Muscle of back (tissue), 13 donors: ENCODE measurements at places on chromosomes 3 and 15. TPM values are rescaled to one million over a fixed set of nuclear protein-coding genes. Genes with fewer than 3 reads are reported as not detected.

Gene TRMT10C
- polyA plus RNA-seq, result 27.7 TPM

DNA sequence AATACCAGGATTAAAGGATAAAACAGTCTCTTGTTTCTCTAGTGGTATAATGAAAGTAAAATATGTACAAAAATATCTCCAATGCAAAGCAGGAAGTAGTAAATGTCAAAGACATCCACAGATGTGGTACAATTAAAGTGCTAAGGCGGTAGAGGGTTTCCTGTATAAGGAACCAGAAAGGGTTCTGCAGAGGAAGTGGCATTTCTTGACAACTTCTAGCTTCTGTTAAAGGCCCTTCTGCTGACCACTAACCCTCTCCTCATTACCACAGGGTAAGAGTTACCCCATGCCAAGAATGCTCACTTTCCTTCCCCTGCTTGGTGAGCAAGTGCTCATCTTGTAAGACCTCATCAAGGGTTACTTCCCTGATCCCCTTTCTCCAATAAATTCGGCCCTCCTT is 883.6 kb upstream of the NR2F2 start:
- no peak for DNase-seq

DNA sequence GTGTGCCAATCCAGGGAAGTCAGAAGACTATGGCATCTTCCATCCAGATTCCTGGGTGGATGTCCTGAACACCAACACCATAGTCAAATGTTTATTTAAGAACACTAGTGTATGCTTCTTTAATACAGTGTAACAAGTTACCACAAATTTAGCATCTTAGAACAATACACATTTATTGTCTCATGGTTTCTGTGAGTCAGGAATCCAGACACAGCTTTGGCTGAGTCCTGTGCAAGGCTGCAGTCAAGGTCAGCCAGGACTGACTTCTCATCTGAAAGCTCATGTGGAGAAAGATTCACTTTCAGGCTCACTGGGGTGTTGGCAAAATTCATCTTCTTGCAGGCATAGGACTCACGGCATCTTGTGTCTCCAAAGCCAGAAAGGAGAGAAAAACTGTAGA is 143.4 kb downstream of the ANXA2 start:
- no peak for DNase-seq

GRCh38 chr3:171056528-171056927 is 30.0 kb upstream of the SLC2A2 start:
- no peak for DNase-seq

Gene DPPA4
- polyA plus RNA-seq, result 2.3 TPM

GRCh38 chr3:73234354-73235014 is 173.0 kb downstream of the EBLN2 start:
- no peak for DNase-seq

- DNase-seq, result no peak
Observed at GRCh38 chr3:66555214-66555844, 54.5 kb upstream of the LRIG1 start.

Gene AMIGO3
- polyA plus RNA-seq, result 2.8 TPM

GRCh38 chr3:142940000-142940399 is 23.5 kb downstream of the PAQR9 start:
- no peak for DNase-seq

DNA sequence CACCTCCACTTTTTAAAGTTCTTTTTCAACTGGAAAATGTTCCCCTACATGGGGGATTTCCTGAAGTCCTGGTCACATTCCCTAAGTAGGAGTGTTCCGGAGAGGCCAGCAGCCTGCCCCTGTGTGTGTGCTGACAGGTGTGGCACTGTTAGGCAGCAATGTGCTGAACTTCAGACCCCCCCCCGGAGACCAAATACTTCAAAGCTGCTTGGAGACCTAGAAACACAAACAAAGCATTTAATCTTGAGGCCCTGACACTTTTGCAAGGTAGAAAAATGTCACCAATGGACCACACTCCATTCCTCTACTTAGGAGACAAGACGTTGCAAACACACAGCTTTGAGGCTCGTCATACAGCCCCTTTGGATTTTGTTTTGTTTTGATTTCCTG is 259.6 kb upstream of the CTNNB1 start:
- DNase-seq, result no peak

DNA sequence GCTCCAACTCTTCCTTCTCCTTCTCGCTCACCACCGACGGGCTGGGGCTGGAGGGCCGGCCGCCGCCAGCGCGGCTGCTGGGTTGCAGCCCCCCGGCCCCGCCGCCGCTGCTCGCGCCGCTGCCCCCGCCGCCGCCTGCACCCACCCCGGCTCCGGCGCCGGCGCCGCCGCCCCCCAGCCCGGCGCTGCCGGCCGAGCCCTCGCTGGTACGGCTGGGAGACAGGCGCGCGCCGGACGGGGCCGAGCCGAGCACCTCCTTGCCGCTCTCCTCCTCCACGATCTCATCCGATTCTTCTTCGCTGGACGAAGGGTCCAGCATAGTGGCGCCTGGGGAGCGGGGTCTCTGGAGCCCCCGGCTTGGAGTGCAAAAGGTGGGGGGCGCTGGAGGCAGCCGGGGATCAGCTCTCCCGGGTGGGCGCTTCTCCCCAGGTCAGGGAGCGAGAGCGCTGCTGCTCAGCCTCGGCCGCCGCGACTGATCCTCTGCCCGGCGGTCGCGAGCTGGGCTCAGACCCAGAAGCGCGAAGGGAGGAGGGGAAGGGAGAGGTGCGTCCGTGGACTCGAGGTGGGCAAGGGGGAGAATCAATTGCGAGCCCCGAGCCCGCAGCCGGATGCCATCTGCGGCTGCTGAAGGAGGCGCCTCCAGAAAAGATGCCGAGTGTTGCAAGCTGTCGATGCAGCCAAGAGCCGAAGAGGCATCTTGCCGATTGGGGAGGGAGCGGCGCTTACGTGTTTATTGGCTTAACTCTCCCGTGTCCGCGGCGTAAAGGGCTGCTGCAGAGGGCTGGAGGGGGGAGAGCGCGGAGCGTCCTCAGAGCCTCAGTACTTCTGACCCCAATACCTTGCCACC is at the start of gene CADPS:
Gene CADPS (minus strand): TSS at position 706 of the 847 bp plus-strand sequence. CDS start 387 bp downstream, at position 319.
- DNase-seq, result peak; percentile 23

Gene PRTG
- polyA plus RNA-seq, result 3.3 TPM

DNA sequence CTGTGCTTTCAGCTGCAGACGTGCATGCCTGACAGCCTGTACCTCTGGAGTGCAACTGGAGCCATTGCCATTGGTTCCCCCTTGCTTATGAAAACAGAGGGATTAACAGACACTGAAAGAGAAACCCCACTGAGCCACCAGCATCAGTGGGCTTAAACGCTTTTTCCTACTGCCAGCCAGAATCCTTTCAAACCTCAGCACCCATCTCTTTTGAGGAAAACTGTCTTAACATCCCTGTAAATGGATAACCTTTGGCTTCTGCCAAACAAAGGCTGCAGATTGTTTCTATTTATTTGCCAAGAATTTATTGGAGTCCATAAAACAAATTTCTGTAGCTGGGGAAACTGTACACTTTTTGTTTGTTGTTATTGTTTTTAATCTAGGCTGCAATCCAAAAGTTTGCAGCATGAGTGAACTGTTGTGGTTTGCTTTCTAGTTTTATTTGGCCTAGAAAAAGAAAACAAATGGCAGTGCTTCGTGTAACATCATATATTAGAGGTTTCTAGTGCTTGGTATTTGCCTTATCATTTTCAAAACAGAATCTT is 369.2 kb upstream of the IL12A start:
- DNase-seq, result peak; percentile 43

Gene CCR9
- not detected for polyA plus RNA-seq

GRCh38 chr3:52891615-52892081 is 5.7 kb downstream of the STIMATE start:
- DNase-seq, result peak; percentile 38

DNA sequence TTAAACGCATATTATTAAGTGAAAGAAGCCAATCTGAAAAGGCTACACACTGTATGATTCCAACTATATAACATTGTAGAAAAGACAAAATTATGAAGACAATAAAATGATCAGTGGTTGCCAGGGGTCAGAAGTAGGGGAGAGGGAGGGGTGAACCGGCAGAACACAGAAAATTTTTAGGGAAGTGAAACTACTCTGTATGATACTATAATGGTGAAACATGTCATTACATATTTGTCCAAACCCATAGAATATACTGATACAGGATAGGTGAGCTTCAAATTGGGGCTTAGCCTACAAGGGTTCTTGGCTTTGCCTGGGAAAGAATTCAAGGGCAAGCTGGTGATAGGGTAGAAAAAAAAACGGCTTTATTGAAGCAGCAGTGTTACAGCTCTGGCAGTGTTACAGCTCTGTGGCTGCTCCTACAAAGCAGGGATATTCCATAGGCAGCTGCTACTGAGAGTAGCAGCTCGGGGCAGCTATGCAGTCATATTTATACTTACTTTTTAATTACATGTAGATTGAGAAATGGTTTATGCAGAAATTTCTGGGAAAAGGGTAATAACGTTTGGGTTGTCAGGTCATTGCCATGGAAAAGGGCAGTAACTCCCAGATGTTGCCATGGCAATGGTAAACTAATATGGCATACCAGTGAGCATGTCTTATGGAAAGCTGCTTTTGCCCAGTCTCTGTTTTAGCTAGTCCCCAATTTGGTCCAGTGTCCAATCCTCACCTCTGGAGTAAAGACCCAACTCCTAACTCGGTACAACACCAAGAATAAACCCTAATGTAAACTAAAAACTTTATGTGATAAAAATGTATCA is 125.1 kb upstream of the SLC25A36 start:
- DNase-seq, result peak; percentile 13

GRCh38 chr15:72269739-72270138 is 2.6 kb downstream of the PARP6 start:
- no peak for DNase-seq

DNA sequence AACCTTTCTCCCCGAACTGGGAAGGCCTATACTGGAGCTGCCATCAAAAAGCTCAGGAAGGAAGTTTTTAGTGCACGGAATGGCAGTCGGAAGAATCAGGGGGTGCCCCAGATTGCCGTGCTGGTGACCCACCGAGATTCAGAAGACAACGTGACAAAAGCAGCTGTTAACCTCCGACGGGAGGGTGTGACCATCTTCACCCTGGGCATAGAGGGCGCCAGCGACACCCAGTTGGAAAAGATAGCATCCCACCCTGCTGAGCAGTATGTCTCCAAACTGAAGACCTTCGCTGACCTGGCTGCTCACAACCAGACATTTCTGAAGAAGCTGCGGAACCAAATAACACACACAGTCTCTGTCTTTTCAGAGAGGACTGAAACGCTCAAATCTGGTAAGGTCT is 48.2 kb downstream of the COL6A6 start:
- no peak for DNase-seq

- peak; percentile 79 for DNase-seq
Observed at GRCh38 chr3:72888546-72889309, 882 bp downstream of the GXYLT2 start.

Gene SRGAP3
- 21.9 TPM for polyA plus RNA-seq

Gene SYNPR
- 0.25 TPM for polyA plus RNA-seq

DNA sequence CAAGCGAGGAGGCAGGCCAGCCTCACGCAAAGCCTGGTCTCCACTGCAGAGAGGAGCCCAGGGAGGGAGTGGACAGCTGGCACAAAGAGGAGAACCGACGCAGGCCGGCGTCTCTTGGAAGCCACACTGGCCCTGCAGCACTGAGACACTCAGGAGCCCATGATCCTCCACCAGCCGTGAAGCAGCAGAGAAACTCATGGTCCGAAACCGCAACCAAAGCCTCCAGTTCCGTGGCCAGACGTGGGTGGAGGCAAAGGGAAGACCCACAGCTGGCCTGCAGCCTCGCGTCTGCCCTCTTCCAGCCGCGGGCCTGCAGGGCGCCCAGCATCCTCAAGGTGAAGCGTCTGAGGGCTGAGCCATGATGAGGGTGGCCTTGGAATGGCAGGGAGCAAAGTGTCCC is 62.2 kb upstream of the SEC61A1 start:
- DNase-seq, result no peak

DNA sequence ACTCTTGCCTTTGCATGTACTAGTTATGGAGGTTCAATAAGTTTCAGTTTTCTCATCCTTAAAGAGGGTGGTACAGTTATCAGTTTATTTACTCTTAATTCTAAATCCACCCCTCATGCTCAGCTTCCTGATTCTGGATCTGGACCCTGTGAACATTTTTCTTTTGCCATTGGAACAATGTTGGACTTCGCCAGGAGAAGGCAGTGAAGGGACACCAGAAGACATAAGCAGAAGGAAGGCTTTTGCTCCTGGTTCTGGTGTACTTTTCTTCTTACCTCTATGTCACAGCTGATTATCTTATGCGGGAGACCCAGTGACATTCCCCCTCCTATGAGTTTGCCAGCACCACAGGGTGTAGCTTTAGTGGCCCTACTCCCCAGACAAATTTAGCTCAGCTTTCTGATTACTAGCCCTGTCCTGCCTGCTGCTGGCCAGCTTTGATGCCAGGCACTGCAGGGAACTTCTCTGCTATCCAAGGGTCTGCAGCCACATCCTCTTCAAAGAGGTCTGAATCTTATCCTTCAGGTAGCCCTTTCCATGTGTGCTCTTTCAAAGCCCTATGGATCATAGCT is 466.3 kb upstream of the EPHA3 start:
- no peak for DNase-seq

Gene SPESP1
- 2.7 TPM for polyA plus RNA-seq

GRCh38 chr3:67076607-67077006 is 78.5 kb downstream of the KBTBD8 start:
- DNase-seq, result no peak

- no peak for DNase-seq
Observed at GRCh38 chr3:99781761-99782160, 35.9 kb upstream of the CMSS1 start.

DNA sequence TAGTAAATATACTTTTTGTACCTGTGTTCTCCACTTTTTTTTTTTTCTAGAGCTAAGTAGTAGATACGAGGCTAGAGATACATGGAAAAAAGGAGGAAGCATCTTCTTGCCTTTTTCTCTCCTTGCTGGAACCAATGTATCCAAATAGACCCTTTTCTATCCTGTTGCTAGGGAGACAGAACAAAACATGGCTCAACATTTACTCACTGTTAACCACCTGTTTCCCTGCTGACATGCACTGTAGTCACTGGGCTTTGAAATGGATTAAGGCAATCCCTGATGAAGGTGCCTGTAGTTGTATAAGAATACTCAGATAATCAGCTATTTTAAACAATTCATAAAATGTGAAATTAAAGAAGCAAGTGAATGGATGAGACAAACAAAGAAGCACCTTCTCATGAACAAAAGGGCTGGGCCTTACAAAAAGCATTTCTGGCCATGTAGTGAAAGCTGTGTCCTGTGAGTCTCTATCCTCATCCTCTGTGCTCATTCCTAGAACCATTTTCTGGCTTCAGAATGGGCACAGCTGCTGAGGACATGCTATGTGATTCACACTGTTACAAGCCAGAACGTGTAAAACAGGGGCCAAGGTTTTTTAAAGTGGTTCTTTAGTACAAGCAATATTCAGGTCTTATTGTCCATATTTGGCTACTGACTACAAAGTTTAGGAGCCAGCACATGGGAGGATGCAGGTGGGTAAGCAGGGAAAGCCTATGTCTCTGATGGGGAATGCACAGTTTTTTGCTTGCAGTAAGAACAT is 100.4 kb upstream of the NDN start:
- DNase-seq, result peak; percentile 54

Gene NFKBIZ
- 4.4 TPM for polyA plus RNA-seq
